H4 (cell line): ENCODE measurements at places on chromosomes 7 and 10. TPM values are rescaled to one million over a fixed set of nuclear protein-coding genes. Genes with fewer than 3 reads are reported as not detected.

DNA sequence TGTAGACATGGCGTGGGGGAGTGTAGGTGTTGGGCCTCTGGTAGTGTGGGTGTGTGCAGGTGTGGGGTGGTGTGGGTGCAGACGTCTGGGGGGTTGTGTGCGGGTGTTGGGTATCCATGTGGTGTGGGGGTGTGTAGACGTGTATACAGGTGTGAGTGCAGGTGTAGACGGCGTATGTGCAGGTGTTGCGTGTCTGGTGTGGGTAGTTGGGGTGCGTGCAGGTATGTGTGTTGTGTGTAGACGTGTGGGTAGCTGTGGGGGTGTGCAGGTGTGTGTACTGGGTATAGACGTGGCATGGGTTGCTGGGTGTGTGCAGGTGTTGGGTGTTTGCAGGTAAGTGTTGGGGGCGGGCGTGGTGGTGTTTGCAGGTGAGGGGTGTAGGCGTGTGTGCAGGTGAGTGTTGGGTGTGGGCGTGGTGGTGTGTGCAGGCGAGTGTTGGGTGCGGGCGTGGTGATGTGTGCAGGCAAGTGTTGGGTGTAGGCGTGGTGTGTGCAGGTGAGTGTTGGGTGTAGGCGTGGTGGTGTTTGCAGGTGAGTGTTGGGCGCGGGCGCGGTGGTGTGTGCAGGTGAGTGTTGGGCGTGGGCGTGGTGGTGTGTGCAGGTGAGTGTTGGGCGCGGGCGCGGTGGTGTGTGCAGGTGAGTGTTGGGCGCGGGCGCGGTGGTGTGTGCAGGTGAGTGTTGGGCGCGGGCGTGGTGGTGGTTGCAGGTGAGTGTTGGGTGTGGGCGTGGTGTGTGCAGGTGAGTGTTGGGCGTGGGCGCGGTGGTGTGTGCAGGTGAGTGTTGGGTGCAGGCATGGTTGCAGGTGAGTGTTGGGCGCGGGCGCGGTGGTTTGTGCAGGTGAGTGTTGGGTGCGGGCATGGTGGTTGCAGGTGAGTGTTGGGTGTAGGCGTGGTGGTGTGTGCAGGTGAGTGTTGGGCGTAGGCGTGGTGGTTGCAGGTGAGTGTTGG lies 16.6 kb downstream of the GET4 start:
- no peak for DNase-seq

- DNase-seq = no peak
Observed at GRCh38 chr7:22864855-22865601, 42.4 kb upstream of the TOMM7 start.

GRCh38 chr7:26103596-26103995 lies 48.4 kb upstream of the NFE2L3 start:
- DNase-seq = no peak

DNA sequence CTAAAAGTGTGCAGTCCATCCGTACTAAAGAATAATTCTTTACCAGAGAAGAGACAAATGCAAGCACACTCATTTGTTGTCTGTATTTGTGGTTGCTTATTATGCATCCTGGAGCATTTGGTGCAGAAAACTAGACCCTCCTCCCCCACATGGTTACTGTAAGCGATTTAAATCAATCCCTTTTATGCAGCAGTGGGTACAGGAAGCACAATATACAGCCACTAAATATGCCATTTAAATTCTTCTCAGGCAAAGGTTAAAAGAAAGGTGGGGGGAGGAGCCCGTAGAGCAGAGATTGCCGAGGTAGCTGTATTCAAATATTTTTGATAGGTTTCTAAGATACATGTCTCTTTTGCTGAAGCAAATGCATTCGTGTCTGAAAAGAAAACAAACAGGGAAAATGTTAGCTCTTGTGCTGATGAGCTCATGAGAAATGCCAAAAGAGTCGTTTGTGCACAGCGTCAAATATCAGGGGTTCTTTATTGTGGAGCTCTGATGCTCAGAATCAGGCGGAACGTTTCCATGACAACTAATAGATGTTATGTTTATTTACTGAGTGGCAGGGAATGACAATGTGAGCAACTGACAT lies 131.3 kb upstream of the NPVF start:
- peak; percentile 55 for DNase-seq

- no peak for DNase-seq
Observed at GRCh38 chr10:26215935-26216584, 514 bp upstream of the GAD2 start.

GRCh38 chr10:48604991-48605508 lies at the start of gene ARHGAP22:
Gene ARHGAP22, minus strand, starts transcription at chr10:48605073. Its CDS starts 277 bp downstream, at chr10:48604796.
- DNase-seq = no peak

CAV2 gene
- 59.4 and 67.2 TPM in 2 replicates for total RNA-seq

UTF1 gene
- total RNA-seq = not detected in 2 replicates

NKX2-3 gene
- total RNA-seq = not detected in 2 replicates

KLLN gene
- not detected in 2 replicates for total RNA-seq

GPER1 gene
- total RNA-seq = 0.97 and 1.5 TPM in 2 replicates

KLHDC10 gene
- total RNA-seq = 13.5 and 15.5 TPM in 2 replicates

HOGA1 gene
- 0.97 and 1.3 TPM in 2 replicates for total RNA-seq
